ENCODE measurements at places on chromosomes 7 and 10.

GRCh38 chr7:112080978-112081377, 125.2 kb downstream of the DOCK4 start:
- peak; percentile 47 for ATAC-seq

GRCh38 chr7:128919241-128919640, 8.7 kb upstream of the KCP start:
- no peak for ATAC-seq

- no peak for ATAC-seq
Measured at GRCh38 chr10:85598646-85599045, 767.9 kb downstream of the GRID1 start.

GRCh38 chr10:70803775-70804420, 11.8 kb upstream of the SGPL1 start:
- ATAC-seq: no peak

DNA sequence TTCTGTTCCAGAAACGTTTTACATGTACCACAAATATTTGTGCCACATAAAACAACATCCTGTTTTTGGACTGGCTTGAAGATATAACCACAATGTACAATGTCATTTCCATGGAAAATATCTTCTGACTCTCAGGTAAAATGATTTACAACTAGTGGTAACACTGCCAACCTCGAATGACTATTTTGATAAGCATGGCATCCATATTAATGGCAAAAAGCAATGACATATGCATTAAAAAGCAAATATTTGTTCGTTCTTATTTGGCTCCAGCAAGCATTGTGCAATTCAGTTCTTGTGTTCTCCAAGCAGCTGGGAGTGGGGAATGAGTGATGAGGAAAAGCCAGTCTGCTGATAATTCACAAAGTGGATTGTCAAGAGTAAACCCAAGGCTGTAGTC, 289.0 kb downstream of the PLXDC2 start:
- no peak for ATAC-seq

DNA sequence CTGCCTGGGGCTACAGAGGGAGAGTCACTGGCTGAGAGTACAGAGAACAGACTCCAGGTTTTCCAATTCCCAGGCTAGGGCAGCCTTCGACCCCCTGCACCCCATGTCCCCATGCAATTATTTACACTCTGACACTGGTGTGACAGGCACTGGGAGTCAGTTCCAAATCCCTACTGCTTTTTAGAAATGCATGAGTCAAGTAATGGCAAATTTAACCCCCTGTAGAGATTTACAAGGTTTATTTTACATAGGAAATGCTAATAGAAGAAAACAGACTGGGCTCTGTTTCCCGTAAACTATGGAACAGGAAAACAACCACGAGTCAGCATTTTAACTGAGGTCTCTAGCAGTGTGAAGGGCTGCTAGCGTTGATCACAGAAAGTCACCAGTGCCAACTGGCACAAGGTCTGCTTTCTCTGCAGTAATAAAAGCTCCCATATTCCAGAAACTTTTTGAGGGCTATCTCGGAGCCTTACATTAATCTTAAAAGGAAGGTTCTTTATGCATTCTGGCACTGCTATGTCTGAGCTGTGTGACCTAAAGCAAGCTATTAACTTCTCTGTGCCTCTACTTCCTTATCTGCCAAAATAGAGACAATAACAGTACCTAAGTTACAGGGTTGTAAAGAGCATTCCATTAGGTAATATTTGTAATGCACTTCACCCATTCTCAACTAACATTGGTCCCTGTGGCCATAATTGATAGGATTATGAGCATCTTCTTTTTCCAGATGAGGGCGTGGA, 28.2 kb downstream of the NOD1 start:
- ATAC-seq: no peak

- no peak for ATAC-seq
Measured at GRCh38 chr7:22351329-22351692, 5.6 kb downstream of the RAPGEF5 start.

DNA sequence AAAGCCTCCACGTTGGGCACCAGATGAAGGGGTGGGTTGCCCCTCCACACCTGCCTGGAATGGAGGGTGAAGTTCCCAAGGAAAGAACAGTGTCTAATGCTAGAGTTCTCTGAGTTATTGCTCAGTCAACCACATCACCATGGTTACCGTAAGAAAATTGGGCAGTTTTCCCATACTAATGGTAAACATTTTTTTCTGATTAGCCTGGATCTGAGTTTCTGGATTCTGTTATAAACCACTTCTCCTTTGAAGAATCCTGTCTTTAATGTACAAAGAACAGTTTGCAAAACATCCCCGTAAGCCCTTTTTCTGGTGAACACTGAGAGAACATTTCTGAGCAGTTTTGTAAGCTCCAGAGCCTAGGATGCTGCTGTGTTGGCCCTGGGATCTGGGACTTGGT, 45.5 kb downstream of the ABCC2 start:
- ATAC-seq: no peak

DNA sequence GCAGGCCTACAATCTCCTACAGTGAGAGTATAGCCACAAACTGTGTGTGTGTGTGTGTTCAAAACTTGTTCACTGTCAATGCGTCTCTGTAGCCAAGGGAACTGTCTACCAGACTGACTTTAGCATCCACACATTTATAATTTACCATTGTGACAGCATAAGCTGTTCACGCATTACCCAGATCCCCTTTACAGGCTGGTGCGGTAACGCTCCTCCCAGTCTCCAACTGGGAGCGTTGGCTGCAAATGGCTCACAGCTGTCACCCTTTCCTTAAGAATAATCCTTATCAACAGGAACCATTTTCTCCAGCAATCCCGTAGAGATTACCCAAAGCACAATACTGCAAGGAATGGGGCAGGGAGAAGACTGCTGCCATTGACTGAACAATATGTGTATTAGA, 199.5 kb downstream of the GPAM start:
- ATAC-seq: no peak

GRCh38 chr7:132904209-132904608, 177.7 kb downstream of the CHCHD3 start:
- no peak for ATAC-seq

DNA sequence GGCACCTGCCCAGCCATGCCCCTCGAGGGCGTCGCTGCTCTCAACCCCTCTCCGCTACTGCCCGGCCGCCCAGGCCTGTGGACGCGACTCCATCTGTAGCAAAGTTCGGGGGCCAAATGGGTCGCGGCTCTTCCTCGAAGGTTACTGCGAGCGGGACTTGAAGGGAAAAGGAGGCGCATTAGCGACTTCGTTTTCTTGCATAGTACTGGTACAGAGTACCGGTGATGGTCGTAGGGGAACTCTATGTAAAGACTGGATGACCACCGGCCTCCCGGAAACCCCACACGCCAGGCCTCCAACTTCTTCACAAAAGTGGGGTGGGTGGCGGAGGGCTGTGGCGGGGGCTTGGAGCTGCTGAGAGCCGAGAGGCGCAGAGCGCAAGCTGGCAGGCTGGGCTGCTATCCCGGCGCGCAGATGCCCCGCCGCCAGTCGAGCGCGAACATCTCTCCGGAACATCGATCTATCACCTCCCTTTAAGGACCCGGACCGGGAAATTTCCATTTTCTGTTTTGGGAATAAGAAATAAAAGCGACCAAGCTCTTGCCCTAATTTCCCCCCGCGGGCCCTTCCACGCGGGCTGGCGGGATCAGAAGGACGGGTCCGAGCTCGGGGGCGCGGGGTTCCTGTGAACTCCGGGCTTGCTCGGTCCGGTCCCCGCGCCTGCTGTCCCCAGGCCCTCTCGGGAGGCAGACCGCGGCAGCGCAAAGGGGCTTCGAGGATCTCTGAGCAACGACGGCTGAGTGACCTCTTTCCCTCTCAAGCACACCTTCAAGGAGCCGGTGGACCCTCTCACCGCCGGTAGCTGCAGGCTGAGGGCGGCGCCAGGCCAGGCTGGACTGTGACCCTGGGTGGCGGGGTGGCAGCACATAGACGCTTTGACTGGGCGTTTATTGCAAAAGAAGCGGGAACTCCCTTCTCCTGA, 12.2 kb upstream of the FEZF1 start:
- no peak for ATAC-seq

- ATAC-seq: no peak
Measured at GRCh38 chr10:97129666-97130065, 56.1 kb downstream of the SLIT1 start.

DNA sequence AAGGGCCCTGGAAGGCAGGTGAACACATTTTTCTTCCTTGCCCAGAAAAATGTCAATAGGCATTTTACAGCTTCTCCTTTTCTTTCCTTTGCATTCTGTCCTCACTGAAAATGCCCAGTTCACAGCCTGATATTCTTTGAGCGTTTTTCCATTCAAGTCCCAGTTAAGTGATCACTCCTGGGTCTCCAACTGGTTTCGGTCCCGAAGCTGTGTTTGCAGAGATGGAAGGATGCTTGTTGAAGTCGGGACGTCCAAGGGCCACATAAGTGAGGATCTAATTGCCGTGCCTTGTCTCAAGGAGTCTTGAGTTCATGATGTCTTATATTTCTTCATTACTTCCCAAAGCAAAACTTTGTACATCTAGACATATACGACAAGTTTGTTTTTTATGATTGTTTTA, 208.7 kb upstream of the PRKCQ start:
- ATAC-seq: no peak

- no peak for ATAC-seq
Measured at GRCh38 chr10:70588255-70588654, 14.3 kb downstream of the PRF1 start.

GRCh38 chr10:73971636-73972354, 26.1 kb upstream of the VCL start:
- ATAC-seq: no peak

GRCh38 chr7:94401428-94401814, 6.7 kb downstream of the COL1A2 start:
- ATAC-seq: no peak

GRCh38 chr10:58305821-58306220, 29.0 kb upstream of the UBE2D1 start:
- no peak for ATAC-seq

- peak; percentile 81 for ATAC-seq
Measured at GRCh38 chr10:22693371-22693784, 21.0 kb downstream of the PIP4K2A start.

DNA sequence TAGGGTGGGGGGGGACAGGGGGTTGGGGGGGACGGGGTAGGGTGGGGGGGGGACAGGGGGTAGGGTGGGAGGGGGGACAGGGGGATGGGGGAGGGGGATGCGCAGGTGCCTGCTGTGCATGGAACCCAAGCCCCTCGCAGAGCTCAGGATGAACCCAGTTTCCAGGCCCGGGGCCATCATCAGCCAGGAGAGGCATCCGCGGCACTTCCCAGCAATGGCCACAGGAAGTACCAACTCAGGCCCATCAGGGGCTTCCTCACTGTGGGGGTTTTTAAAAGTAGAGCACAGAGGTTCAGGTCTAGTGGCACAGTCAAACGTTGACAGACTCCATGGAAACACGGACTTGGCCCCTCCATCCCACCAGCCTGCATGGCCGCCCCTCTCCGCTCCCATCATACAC, 172.7 kb downstream of the DIP2C start:
- no peak for ATAC-seq

DNA sequence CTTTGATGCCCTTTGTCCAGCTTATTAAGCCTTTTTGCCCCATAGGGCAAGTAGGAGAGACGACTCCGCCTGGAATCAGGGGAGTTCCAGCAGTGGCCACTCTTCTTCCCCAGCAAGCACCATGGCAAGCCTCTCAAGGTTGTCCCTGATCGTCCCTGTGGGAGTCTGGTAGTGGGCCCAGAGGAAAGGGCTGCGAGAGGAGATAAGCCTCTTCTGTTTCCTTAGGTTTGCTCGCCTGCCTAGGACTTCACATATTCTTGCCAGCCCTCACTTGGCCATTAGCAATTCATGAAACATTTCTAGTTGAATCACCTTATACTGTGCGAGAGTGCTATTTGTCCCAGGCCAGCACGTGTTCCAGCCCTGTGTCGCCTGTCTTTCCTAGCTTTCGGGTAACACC, 47.8 kb upstream of the CPN1 start:
- ATAC-seq: no peak

GRCh38 chr7:17229228-17229627, 69.2 kb upstream of the AHR start:
- ATAC-seq: no peak

DNA sequence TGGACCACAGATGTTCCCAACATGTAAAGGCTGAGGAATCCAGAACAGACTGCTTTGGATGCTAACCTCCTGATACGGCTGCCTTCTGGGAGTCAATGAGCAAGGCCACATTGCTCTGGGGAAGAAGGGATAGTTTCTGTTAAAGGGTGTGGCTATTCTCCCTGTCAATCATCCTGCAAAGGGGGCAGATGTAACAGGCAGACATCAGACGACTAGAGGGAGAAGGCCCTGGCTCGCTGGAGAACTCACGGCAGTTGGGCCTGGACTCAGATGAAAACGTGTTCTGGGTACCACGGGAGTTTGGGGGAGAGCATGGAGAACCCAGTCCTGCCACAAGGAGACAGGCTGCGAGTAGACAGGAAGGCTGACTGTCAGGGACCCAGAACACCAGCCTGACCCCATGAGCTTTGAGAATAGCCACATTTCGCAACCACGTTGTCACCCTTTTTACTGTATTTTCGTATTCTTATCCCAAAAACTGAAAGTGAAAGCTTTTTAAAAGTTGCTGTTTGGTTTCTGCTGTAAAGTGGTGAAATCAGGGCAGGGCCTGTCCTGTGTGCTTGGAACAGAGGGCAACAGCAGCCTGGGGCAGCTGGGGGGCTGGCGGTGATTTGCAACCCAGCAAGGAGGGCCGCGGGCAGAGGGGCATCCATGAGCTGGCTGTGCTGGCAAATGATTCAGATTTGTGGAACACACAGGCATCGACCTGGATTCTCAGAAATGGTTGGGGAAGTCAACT, 95.3 kb downstream of the MYOF start:
- no peak for ATAC-seq

- no peak for ATAC-seq
Measured at GRCh38 chr10:60777696-60778213, 523 bp upstream of the CDK1 start.

- ATAC-seq: no peak
Measured at GRCh38 chr7:108089381-108089780, 40.8 kb downstream of the LAMB4 start.

GRCh38 chr7:43439631-43440401, 143.1 kb upstream of the STK17A start:
- peak; percentile 59 for ATAC-seq
